ENCODE measurements at places on chromosomes 2 and 18.

- DNase-seq, result peak; percentile 69
Observed at GRCh38 chr2:201952187-201952586, 81.5 kb upstream of the FZD7 start.

GRCh38 chr18:23612434-23613090 lies 26.3 kb upstream of the NPC1 start:
- DNase-seq, result no peak

DNA sequence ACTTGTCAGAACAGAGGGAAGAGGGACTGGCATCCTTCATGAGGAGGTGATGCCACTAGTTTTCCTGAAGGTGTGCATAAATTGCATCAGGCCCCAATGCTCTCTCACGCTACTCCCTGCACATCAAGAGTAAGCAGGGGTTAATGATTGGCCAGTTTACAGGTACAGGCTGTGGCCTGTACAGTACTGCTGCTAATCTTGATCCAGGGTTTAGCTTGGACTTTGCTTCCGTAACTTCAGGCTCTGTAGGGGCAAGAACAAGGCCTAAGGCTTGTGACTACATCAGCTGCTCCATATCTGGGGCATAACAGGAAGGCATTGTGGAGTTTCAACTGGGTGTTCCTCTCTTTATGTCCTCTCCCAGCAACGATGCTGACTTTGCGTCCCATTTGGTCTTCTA lies 96.8 kb upstream of the FZD7 start:
- no peak for DNase-seq

- DNase-seq, result peak; percentile 3
Observed at GRCh38 chr2:15145046-15145817, 415.9 kb downstream of the NBAS start.

DNA sequence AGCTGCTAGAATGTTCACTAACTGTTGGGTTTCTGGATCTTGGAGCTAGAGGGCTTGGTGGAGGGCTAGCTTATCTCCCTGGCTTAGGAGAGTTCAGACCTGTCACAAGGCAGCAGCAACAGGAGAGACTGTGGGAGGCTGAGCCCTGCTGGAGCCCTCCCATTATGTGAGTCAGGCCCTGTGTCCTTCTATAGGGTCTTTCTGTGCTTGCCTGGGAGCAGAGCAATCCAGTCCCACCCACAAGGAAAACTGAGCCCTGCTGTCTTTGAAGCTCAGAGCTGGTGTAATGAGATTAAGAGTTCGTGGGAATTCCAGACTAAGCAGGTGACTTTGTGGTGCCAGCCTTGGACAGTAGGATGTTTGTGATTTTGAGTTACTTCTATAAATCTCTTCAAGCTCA lies 249.0 kb downstream of the TTC32 start:
- no peak for DNase-seq

- DNase-seq, result peak; percentile 64
Observed at GRCh38 chr2:217887841-217888701, 114.7 kb downstream of the TNS1 start.

- DNase-seq, result no peak
Observed at GRCh38 chr2:219174146-219174545, 2.6 kb downstream of the CNPPD1 start.

DNA sequence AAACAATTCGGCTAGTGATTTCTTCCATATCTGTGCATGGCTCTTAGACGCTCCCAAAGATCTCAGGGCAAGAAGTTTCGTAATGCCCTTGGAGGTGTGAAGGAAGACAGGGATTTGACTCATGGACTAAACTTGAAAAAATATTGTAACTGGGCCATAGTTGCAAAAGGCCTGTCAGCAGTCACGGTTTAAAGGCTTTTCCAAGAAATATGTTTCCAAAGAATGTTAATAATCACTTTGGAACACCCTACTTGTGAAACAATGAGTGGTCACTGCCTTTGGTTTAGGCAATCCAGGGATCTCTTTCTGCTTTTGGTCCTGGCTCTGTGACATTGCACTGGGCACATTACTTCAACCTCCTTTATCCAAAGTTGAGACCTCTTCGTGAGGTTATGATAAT lies 102.5 kb upstream of the RASGRP3 start:
- DNase-seq, result no peak

- DNase-seq, result no peak
Observed at GRCh38 chr18:62399781-62400308, 74.7 kb downstream of the TNFRSF11A start.

DNA sequence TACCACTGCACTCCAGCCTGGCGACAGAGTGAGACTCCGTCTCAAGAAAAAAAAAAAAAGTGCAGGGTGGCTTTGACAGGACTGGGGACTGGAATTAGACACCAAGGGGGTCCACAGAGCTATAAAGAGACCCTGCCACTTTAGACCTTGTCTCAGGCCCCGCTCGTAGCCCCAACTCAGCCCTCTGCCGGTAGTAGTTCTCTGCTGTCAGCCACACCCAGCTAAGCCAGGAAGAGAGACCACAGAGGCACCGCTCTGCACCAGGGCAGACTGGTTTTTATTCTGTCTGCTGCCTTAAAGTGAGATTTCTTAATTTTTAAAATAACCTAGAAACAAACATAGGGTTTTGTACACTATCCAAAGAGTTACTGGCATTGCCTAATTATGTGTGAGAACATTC lies 66.0 kb downstream of the STEAP3 start:
- DNase-seq, result no peak

DNA sequence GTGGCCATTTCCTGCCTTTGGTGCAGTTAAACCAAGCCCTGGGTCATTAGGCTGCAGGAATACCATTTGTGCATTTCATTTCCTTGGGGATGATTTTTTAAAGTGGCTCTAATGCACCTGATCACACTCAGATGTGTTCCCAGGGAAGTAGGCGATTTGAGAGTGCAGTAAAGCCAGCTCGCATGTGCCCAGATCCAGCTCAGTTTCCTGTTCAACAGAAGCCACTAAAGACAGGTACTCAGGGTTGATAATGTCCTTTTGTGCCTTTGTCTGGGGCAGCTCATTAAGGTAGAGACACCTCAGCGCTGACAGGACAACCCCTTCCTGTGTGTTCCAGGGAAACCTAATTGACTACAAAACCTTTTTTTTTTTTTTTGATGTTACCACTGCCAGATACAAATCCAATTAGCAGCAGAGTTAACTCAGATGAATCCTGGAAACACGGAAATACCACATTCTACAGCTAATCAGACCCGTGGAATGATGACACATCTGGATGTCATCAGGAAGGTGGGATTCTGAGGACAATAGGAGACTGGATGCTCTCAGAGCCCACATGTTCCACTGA lies 15.2 kb upstream of the CHRNA1 start:
- DNase-seq, result no peak

DNA sequence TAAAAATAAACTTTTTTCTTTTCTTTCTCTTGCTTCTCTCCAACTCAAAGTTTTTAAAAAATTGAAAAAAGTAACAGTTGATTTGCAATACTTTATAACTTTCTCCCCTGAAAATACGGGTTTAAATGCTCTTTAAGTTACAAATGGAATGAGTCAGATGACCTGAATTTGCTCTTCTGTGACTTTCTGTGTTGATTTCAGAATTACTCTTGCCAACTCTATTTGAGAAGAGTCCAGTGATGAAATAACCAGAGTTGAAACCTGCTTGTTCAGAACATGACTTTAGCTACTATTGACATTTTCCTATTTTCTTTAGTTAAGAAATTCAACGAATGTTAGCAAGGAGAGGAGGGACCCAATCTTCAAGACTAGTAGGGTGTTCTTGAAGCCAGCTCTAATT lies 146.1 kb upstream of the ZSWIM2 start:
- DNase-seq, result peak; percentile 31

- DNase-seq, result peak; percentile 95
Observed at GRCh38 chr18:45617284-45617683, 2.0 kb downstream of the SLC14A2 start.

GRCh38 chr18:74571895-74572680 lies 25.6 kb upstream of the ZNF407 start:
- DNase-seq, result no peak

DNA sequence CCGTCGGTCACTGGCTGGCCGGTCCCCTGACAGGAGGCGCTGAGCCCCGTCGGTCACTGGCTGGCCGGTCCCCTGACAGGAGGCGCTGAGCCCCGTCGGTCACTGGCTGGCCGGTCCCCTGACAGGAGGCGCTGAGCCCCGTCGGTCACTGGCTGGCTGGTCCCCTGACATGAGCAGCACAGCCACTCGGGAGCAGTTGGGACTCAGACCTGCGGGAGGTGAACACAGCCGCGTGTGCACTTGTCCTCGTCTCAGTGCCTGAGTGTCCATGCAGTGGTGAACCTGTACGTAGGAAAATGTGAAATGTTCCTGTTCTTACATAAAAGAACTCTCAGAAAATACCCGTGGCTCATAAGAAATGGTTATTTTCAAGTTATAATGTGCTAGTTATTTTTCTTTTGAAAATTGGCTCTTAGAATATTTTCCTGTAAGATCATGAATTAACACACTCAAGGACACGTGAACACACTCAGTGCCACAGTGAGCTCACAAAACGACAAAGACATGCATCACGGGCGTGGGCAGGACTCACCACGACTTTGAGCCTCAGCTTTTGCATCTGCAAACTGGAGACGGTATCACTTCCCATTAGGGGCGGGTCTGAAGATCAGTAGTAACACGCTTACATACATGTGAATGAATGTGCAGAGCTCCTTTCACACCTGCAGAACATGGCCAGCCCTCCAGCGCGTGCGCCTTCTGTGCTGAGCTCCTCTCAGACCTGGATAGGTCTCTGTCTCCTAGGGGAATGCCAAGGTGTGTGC lies 21.1 kb upstream of the NFATC1 start:
- no peak for DNase-seq

DNA sequence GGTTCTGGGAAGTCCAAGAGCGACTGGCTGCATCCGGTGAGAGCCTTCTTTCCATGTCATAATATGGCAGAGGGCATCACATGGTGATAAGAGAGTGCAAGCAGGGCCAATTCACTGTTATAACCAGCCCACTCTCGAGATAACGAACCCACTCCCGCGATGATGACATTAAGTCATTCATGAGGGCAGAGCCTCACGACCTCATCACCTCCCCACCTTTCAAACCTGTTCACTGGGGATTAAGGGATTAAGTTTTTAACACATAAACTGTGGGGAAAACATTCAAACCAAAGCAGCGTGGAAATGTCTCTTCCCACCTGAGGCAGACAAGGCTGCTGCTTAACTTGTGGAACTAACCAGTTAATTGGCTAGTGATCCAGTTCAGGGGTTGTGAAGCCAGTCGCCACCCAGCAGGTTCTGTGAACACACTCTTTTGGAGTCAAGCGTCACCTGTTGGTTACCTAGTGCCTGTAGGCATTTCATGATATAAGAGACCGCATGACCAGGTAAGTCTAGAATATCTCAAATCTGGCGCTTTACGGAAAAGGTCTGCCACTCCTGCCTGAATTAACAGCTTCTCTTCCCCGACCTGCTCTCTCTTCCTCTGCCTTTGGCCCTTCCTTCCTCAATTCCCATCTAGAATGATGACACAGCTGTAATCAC lies 54.3 kb downstream of the EDAR start:
- no peak for DNase-seq

DNA sequence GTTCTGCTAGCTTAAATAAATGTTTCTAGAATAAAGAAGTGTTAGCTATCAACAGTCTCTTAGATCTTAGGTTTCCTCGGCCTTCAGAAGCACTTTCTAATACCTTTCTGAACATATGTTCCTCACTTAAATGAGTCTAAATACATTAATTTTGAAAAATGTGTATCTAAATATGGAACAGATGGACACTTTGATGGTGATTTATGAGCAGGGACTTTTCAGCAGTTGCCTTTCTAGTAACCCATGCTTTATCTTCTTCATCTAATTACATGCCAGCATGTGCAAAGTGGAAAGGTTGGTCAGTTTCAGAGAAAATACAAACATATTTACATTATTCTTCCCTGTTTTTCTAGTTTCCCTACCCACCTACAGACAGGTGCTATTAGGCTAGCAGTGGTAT lies 797.0 kb upstream of the CHAC2 start:
- no peak for DNase-seq

DNA sequence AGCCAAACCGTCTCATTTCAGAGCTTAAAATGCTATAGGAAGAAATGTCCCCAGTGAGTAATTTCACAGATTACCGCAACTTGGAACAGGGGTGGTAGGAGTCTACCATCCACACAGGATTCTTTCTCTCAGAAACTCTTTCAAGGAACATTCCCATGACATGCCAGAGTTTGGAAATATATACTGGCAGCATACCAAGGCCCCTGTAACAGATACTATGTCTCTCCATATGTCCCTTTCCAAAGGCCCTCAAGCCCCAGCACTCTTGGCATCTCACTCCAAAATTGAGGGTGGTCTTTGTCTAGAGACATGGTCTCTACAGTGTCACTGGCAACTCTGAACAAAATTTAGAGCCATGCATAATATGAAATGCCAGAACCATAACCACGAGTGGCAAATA lies 11.0 kb downstream of the FIGLA start:
- peak; percentile 20 for DNase-seq

- no peak for DNase-seq
Observed at GRCh38 chr2:190896477-190896876, 15.9 kb downstream of the GLS start.

- DNase-seq, result no peak
Observed at GRCh38 chr2:225122583-225123486, 80.6 kb upstream of the DOCK10 start.

DNA sequence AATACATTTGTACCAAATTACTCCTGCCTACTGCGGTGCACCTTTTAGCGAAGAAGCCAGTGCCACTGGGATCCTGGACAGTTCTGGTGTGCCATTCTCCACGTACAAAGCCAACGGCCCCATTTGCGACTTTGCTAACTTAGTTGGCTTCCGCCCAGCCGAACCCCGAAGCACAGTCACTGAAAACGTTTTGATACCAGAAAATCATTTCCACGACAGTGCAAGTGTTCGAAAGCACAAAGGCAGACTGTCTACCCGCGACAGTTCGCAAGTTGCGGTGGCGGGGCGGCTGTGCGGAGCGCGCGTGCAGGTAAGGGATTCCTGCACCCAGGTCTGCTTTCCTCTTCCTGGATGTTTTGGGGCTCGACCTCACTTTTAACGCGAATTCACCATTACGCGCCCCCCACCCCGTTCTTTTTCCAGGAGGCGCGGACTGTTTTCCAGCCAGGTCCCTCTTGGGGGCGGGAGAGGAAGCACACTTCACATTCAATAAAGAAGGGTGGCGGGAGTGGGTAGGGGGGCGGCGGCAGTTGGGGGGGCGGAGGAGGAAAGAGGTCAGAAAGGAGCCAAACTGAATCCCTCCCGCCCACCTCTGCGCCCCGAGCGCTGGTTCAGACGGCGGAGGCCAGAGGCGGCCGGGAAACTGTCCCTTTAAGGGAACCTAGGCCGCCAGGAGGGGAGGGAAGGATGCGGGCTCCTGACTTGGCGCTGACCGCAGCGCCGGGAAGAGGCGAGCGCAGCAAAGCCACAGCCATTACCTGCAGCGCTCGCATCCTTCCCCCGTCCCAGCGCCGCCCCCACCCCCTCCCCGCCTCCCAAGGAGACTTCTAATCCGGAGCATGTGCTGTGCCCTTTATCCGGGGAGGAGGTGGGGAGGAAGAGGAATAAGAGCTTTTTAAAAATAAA lies 107.4 kb upstream of the KCTD1 start:
- peak; percentile 58 for DNase-seq

Data from umbilical cord (tissue), 2 donors.